ENCODE measurements at places on chromosomes 11 and 22.

GRCh38 chr11:68436985-68437926 is 23.3 kb upstream of the PPP6R3 start:
- no peak for DNase-seq

DNA sequence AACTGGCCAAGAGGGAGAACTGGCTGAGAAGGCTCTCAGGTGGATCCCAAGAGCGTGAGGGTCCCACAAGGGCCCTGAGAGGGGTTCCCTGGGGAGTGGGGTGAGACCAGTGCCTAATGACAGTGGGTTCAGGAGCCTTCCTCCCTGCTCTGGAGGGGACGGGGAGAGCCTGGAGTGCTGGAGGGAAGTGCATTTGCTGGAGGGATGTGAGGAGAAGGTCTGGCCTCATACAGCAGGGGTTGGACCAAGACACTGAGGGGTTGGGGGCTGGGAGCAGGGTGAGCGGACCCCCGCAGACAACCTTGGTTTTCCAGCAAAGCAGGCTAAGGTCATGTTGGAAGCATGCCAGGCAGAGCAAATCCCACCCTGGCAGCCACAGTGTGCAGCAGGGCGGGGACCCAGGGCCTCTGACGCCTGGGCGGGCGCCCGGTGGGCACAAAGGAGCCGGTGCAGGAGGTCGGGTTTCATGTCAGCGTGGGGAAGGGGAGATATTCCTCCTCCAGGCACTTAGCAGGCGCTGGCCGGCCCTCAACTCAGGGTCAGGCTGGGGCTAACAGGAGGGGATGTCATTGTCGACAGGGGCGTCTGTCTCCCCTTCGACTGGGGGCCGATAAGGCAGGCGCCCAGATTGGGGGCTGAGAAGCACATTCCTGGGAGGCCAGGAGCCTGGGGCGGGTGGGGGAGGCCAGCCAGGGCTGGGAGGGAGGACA is 3.1 kb upstream of the DERL3 start:
- DNase-seq, result no peak

DNA sequence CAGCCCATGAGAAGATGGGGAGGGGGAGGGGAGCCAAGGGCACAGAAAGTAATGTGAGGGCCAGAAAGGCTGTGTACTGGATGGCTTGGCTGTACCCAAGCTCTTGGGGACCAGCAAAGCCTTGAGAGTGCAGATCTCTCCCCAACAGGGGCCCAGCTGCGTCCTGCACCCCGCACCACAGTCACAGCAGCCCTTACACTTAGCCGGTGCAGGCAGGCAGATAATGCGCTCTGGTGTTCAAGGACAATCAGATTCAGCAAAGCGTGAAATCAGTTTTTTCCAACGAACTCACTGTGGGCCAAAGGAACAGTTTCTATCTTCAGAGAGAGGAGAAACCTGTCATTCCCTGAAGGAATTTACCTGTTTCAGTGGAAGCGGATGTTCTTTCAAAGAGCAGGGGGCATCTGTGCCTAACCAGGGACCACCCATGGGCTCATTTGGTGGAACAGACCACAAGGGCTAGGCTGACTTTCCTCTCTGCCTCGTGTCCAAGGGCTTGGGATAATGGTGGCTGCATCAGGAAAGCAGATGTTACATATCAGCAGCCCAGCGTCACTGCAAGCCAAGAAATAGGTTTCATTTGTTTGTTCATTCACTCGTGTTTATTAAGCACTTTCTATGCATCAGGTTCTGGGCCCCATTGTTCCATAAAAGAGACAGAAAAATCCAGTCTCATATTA is 81.2 kb upstream of the SPON1 start:
- no peak for DNase-seq

- DNase-seq, result no peak
Measured at GRCh38 chr11:65213322-65214211, 31.8 kb downstream of the CAPN1 start.

- DNase-seq, result no peak
Measured at GRCh38 chr11:10686311-10686710, 7.2 kb downstream of the IRAG1 start.

GRCh38 chr11:73001615-73002014 is 140.5 kb downstream of the FCHSD2 start:
- DNase-seq, result no peak

- DNase-seq, result no peak
Measured at GRCh38 chr11:119505861-119506260, 82.9 kb upstream of the THY1 start.

DNA sequence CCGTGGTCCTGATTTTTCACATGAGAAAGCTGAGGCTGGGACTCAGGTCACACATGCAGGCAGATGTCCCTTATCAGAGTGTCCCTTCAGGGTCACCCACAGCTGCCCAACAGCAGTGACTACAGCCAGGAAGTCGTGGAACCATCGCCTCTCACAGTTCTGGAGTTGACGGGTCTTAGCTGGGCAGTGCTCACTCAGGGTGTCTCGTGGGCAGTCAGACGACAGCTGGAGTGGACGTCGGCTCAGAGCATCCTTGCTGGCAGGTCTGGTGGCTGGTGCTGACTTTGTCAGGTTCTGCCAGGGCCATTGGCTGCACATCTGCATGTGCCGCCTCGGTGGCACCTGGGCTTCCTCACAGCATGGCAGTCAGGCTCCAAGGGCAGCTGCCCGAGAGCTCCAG is 35.6 kb upstream of the TH start:
- DNase-seq, result no peak

GRCh38 chr11:70612459-70613141 is 214.3 kb downstream of the CTTN start:
- DNase-seq, result no peak

DNA sequence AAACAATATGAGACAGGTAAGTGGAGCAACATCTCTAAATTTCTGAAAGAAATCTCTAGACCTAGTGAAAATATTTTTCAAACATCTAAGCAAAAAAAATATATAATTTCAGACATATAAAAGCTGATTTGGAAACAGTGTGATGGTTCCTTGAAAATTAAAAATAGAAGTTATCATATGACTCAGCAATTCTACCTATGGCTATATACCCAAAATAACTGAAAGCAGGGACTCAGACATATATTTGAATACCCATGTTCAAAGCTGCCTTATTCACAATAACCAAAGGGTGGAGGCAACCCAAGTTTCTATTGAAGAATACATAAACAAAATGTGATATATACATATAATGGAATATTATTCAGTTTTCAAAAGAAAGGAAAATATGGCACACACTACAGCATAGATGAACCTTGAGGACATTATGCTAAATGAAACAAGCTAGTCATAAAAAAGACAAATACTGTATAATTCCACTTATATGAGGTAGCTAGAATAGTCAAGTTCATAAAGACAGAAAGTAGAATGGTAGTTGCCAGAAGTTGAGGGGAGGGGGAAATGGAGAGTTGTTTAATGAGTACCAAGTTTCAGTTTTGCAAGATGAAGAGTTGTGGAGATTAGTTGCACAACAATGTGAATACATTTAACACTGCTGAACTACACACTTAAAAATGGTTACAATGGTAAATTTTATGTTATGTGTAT is 300.4 kb downstream of the TTC28 start:
- DNase-seq, result no peak

DNA sequence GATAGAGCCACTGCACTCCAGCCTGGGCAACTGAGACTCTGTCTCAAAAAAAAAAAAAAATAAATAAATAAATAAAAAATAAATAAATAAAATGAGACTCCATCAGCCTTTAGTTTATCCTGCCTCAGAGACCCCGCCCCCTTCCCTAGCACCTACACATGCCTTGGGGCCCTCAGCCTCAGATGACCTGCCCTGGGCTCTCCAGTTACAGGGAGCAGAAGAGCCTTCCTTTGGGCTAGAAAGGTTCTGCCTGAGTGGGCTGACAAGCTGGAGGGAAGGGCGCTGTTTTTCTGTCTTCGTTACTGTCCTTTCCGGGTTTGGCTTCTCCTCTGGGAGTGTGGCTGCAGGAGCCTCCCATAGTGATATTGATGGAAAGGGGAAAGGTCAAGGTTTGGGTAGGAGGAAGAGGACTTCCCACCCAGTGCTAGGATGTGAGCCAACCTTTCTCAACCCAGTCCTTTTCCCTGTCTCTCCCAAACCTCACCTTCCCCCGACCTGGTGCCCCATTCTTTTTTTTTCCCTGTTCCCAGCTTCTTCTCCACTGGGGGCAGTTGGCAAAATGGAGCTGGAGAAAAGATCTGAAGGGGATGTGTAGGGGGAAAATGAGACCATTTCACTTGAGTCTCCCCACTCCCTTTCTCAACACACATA is 1.5 kb upstream of the SF3B2 start:
- no peak for DNase-seq

GRCh38 chr22:36725366-36726006 is 21.9 kb upstream of the CACNG2 start:
- no peak for DNase-seq

- DNase-seq, result peak; percentile 29
Measured at GRCh38 chr22:22156716-22157347, 87.8 kb upstream of the VPREB1 start.

GRCh38 chr11:35641171-35641897 is 21.2 kb upstream of the TRIM44 start:
- DNase-seq, result no peak

DNA sequence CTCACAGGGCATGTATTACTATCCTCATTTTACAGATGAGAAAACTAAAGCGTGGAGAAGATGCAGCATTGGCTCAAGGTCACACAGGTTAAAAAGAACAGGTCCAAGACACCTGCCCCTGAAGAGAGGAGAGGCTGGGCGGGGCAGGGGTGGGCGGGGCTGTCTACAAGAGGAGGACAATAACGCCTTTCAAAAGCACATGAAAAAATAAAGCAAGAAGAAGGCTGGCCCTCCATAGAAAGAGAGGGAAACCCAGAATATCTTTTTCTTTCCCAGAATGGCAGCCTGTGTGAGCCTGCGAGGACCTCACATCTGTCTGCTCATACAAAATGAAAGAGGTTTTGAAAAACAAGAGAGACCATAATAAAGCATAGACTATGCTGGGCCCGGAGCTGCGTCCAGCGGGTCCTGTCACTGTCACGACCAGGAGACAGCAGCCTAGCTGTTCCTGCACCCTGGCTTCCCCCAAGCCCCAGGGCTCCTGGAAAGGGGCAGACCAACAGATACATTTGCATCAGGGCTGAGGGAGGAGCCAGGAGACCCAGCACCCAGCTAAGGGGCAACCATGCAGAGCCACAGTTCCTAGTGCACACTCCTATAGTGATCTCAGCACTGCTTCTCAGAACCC is 61.6 kb downstream of the DSCAML1 start:
- no peak for DNase-seq

DNA sequence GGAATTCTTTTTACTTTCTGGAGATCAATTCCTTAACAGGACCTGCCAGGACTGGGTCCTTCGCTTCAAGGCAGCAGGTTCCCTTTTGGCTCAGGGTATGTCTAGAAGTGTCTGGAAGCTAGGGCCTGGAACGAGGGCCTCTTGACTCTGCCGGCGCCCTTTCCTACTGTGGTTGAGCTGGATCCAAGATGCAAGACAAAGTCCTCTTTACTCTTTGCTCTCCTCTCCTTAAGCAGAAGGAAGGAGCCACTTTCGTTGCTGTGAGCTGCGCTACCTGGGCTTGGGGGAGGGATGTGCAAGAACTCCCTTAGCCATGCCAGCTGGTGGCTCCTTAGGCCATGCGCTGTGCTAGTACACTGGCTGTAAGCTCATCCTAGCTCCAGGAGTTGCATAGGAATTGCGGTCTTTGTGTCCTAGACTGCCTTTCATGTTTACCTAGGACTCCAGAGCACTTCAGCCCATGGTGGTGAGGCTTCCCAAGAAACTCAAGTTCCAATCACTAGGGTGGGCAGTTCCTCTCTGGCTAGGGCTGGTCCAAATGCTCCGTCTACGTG is 18.1 kb downstream of the GLB1L2 start:
- DNase-seq, result no peak

DNA sequence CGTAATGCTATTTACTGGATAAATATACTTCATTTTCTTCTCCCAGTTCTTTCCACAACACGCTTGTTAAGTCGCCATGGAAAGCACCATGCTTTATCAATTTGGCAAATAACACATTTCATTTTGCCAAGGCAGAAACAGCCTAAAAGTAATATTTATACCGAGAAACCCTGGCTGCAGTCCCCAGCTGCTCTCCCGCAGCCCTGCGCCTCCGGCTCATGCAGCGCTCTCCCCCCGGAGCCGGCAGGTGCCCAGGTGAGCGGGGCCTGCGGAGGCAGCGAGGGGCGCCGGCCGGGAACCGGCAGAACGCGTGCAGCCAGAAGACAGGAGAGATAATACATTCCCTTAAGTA is 681 bp upstream of the ARHGEF12 start:
- DNase-seq, result no peak

DNA sequence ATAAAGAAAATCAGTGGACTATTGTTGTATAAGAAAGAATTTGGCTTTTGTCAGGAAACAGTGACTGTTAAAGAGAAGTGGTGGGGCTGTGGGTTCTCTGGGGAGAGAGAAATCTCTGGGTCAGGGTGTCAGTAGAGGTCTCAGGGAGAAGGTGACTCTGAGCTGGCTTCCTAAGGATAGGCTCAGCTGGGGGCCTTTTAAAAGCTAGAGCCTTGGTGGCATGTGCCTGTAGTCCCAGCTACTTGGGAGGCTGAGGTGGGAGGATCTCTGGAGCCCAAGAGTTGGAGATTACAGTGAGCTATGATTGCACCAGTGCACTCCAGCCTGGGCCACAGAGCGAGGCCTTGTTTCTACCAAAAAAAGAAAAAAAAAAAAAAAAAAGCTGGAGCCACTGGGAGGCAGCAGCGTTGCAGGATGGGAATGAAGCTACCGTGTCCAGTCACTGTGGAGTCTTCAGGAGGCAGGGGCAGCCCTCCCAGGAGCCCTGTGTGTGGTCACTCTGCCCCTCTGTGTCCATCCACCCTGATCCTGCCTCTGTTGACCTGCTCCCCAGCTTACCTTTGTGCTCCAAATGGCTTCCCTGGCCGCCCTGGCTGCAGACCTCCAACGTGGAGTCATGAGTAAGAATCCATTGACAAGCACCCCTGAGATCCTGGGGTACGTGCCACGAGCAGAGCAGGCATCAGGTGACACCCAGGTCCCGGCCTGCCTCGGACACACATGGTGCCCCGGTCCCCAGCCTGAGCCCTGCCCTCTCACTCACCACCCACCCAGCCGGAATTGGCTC is 5.4 kb upstream of the MIF start:
- DNase-seq, result no peak

- DNase-seq, result no peak
Measured at GRCh38 chr11:70155386-70155785, 47.7 kb upstream of the FADD start.

GRCh38 chr11:3202305-3202704 is 16.3 kb downstream of the MRGPRG start:
- DNase-seq, result no peak

- DNase-seq, result no peak
Measured at GRCh38 chr11:614623-615503, 887 bp downstream of the IRF7 start.

GRCh38 chr11:59556917-59557348 is 45.6 kb downstream of the OR4D9 start:
- no peak for DNase-seq

GRCh38 chr11:17568944-17569343 is 21.9 kb downstream of the OTOG start:
- DNase-seq, result no peak

- DNase-seq, result no peak
Measured at GRCh38 chr11:7278314-7278917, 26.7 kb downstream of the SYT9 start.

GRCh38 chr11:33696411-33696810 is 4.2 kb downstream of the C11orf91 start:
- no peak for DNase-seq
